ENCODE measurements at places on chromosomes 2 and 18. TPM values are rescaled to one million over a fixed set of nuclear protein-coding genes. Genes with fewer than 3 reads are reported as not detected.

DNA sequence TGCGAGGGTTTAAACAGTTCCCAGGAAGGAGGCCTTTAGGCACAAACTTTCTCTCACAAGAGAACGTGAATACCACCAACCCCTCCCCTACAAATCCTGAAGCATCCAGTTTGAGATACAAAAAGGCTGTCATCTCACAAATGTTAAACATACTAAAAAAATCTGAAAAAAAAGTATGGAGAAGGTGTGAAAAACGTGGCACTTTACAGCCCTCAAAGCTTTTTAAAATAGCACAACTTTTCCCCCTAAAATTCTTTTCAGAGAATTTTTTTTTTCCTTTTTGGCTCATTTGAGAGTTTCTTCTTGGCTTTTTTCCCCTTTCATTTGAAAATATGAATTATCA is 10.1 kb downstream of the ZEB2 start:
- no peaks in the 10 kb centered on the region for H3K4me1 ChIP-seq
- no peak for DNase-seq
- peak overlapping the region; percentile 11 for H3K27ac ChIP-seq
- no peaks in the 10 kb centered on the region for H3K27me3 ChIP-seq
- no peaks in the 10 kb centered on the region for H3K36me3 ChIP-seq

DNA sequence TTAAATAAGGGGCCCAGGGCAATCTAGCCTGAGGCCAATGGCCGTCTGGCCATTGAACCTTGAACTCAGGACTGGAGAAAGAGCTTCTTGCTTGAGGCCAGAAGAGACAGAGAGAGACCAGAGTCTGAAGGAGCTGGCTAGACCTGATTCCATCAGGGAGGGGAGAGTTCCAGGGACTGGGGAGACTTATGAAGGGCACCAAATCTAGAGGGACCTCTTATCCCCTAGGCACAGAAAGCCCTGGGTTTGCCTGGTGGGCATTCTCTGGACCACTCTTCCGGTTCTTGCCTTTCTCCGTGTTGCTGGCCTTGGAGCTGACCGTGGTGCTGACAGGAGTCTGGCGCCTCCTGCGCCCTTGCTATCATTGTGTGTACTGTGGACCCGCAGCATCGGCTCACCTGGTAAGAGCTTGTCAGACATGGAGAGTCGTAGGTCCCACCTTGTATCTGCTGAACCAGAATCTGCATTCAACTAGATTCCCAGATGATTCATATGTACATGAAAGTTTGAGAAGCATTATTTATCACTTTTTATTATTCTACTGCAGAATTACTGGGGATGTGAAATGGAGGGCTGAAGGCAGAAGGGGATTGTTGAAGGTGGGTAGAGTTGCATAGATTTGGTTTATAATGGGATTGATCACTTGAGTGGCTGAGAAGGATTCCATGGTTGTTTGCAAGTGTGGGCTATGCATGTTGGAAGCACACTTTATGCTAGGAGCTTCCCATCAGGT is 4.3 kb upstream of the TRPM8 start:
- no peaks in the 10 kb centered on the region for H3K36me3 ChIP-seq
- no peaks in the 10 kb centered on the region for H3K4me1 ChIP-seq
- H3K27me3 ChIP-seq, result peaks cover 4% of the 10 kb centered on the region
- no peak for DNase-seq

GRCh38 chr18:28372186-28372585 is 195.3 kb upstream of the CDH2 start:
- no peak for DNase-seq
- H3K27ac ChIP-seq, result no peak overlapping the region
- no peaks in the 10 kb centered on the region for H3K27me3 ChIP-seq
- H3K4me3 ChIP-seq, result no peak overlapping the region
- no peaks in the 10 kb centered on the region for H3K36me3 ChIP-seq
- no peaks in the 10 kb centered on the region for H3K4me1 ChIP-seq

DNA sequence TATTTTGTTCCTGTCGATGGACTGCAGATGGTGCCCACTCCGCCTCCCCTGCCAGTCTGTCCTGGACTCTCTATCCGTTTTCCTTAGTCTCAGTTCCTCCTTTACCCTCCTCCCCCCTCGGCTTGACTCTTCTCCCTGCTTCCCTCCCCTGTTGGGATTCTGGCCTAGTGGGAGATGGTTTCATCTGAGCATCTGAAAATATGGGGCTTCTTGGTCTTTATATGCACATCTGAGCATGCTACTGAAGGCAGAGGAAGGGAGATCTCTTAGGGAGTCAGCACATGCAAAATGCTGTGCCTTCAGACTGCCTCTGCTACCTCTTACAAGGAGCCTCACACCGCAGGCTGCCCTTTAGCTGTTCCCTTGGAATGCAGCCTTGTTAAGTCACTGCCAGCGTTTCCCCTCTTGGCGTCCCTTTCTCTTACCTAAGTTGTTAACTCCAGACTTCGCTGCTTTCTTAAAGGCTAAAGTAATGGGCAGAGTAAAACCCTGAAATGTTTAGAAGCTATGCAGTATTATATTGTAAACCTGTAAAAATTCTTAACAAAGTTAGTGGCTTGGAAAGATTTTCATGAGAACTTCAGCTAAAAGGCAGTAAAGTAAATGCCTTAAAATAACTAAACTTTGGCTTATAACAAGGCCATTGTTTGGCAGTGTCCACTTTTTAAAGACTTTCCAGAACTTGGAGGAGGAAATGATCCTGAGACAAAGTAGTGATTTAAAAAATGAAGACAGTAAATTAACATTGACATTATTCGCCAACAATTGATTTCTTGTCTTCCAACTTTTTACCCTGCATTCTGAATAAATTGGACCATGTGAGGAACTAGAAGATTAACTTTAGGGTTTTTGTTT is 49.8 kb downstream of the LDLRAD4 start:
- H3K36me3 ChIP-seq, result no peaks in the 10 kb centered on the region
- peak overlapping the region; percentile 92 for H3K27ac ChIP-seq
- peaks cover 13% of the 10 kb centered on the region for H3K4me1 ChIP-seq
- DNase-seq, result no peak
- H3K4me3 ChIP-seq, result no peak overlapping the region

GRCh38 chr2:71880846-71881610 is 266.6 kb downstream of the CYP26B1 start:
- no peak overlapping the region for H3K4me3 ChIP-seq
- no peak overlapping the region for H3K27ac ChIP-seq
- no peak for DNase-seq
- H3K27me3 ChIP-seq, result no peaks in the 10 kb centered on the region
- no peaks in the 10 kb centered on the region for H3K4me1 ChIP-seq

LYG1 gene
- 4.3 TPM for total RNA-seq

- DNase-seq, result no peak
- H3K4me3 ChIP-seq, result no peak overlapping the region
- no peaks in the 10 kb centered on the region for H3K27me3 ChIP-seq
- no peak overlapping the region for H3K27ac ChIP-seq
These were observed 720.3 kb upstream of the ID2 start for GRCh38 chr2:7961550-7961949.

DNA sequence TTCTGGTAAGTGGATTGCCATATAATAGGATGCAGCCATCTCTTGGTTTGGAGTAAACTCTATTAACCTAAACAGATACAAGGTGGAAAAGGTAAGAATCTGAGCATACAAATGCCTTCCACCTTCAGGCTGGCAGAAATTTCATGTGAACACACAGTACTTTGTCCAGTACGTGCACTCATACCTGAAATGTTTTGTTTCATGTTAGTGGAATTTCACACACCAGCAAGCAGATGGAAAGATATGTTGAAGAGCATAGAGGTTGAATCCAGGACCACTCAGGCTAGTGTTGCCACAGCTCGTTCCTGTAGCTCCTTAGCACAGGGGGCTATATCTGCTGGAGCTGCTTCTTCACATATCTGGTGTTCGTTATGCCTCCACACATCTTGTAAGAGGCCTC is 34.0 kb downstream of the CRIM1 start:
- H3K4me3 ChIP-seq, result no peak overlapping the region
- no peaks in the 10 kb centered on the region for H3K4me1 ChIP-seq
- DNase-seq, result no peak

- H3K4me1 ChIP-seq, result no peaks in the 10 kb centered on the region
- H3K27ac ChIP-seq, result no peak overlapping the region
- no peaks in the 10 kb centered on the region for H3K36me3 ChIP-seq
- H3K4me3 ChIP-seq, result no peak overlapping the region
- DNase-seq, result no peak
- no peaks in the 10 kb centered on the region for H3K27me3 ChIP-seq
These were observed 498.3 kb upstream of the LRRTM4 start for GRCh38 chr2:78020491-78020890.

PPP1R1C gene
- 4.2 TPM for total RNA-seq

- no peaks in the 10 kb centered on the region for H3K4me1 ChIP-seq
- H3K4me3 ChIP-seq, result no peak overlapping the region
- H3K27ac ChIP-seq, result no peak overlapping the region
- no peak for DNase-seq
- no peaks in the 10 kb centered on the region for H3K36me3 ChIP-seq
These were observed 507.6 kb upstream of the SPHKAP start for GRCh38 chr2:228689053-228689452.

ZSWIM2 gene
- total RNA-seq, result not detected

DNA sequence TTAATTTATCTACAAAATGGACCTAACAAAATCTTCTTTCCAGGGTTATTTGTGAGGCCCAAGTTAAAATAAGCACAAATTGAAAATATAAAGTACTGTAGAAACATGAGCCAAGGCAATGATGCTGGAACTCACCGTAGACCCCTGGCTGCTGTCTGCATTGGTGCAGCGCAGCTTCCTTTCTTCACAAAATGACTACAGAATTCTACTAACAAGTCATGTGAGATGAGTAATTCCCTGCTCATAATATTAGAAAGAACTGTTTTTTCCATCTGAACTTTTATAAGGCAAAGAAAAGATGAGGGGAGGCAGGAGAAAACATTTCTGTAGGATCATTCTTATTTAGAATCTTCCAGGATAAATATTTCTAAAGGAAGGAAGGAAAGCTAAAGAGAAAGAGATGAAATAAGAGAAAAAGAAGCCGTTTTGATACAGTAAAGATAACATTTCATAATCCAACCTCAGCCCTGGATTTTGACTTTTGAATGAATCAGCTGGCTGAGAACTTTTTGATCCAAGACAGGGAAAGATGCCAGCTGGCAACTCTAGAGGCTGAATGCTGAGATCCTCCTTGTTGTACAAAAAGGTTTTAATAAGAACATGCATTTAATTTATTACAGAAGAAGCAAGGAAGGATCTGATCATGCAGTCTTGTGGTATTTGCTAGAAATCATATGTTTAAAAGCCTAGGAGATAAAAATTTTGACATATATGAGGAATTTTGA is 183.9 kb upstream of the KLHL14 start:
- no peak overlapping the region for H3K27ac ChIP-seq
- no peaks in the 10 kb centered on the region for H3K36me3 ChIP-seq
- no peaks in the 10 kb centered on the region for H3K27me3 ChIP-seq
- DNase-seq, result no peak

GRCh38 chr2:128275498-128276045 is 43.1 kb downstream of the HS6ST1 start:
- peak; percentile 35 for DNase-seq
- H3K27ac ChIP-seq, result no peak overlapping the region
- no peak overlapping the region for H3K4me3 ChIP-seq
- H3K27me3 ChIP-seq, result no peaks in the 10 kb centered on the region
- H3K4me1 ChIP-seq, result peaks cover 3% of the 10 kb centered on the region

GRCh38 chr18:24296276-24296675 is 101.3 kb downstream of the OSBPL1A start:
- no peaks in the 10 kb centered on the region for H3K27me3 ChIP-seq
- H3K4me3 ChIP-seq, result no peak overlapping the region
- no peak overlapping the region for H3K27ac ChIP-seq
- DNase-seq, result no peak
- H3K4me1 ChIP-seq, result no peaks in the 10 kb centered on the region

DNA sequence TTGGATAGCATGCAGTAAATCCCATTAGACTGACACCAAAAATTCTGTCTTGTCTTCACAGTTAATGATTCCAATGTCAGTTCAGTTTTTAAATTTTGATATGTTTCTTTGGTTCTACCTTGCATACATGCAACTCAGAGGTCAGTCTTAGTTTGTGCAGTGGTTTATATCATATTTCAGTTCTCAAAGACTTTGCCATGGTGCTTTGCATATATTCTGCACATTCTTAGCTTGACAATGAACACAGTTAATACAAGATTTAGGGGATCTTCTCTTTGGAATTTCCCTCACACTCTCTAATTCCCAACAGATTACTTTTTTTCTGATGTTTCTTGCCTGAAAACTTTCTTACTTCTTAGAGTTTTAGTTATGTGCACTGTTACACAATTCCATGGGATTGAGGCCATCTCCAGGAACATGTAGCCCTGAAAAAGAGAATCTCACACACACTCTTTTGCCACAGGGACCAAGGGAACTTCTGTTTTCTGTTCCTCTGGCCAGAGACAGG is 17.3 kb downstream of the NOL4 start:
- H3K4me1 ChIP-seq, result no peaks in the 10 kb centered on the region
- H3K27me3 ChIP-seq, result no peaks in the 10 kb centered on the region
- no peaks in the 10 kb centered on the region for H3K36me3 ChIP-seq
- H3K27ac ChIP-seq, result no peak overlapping the region

DNA sequence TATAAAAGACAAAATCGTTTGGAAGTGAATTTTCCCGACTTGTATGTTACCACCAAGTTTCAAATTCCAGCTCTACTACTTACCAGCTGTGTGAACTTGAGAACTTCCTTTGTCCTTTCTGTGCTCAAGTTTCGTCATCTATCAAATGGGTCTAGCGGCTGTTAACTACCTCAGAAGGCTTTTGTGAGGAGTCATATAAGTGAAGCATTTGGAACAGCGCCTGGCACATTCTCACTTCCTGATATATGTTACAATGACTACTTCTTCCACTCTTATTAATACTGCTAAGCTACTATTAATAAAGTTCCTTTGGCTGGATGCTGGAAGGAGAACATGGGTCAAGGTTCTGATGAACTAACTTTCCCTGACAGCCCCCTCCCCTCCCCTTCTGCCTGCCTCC is 104.5 kb downstream of the MEIS1 start:
- DNase-seq, result no peak
- H3K36me3 ChIP-seq, result no peaks in the 10 kb centered on the region
- H3K4me1 ChIP-seq, result no peaks in the 10 kb centered on the region
- no peak overlapping the region for H3K4me3 ChIP-seq

ERMN gene
- total RNA-seq, result 1.4 TPM

DNA sequence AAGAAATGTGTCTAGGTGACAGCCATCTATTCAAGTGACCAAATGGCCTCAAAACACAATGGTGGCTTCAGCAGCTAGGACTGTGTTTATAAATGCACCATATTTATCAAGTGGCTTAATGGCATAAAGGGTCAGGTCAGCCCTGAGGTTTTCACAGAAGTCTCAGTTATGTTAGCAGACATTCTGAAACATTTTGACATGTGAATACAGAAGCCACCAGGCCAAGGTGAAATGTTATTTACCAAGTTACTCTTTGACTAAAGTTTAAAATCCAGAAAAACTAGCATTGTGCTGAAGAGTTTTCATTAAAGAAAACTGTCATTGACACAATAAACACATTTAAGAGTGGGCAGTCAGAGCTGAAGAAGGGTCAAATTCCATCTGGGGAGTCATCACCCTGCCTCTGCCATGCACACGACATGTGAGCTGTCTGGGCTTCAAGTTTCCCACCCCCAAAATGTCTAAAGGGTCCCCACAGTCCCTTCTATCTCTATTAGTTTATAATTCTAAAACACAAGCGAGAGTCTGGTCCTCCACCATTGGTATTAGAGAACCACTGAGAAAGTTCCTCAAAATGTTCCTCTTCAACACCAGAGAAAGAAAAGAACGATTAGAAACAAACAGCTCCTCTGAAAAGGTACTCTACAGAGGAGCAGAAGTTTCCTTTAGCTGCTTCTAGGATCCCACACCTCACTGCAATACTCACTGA is 77.5 kb upstream of the FZD5 start:
- no peak for DNase-seq
- no peaks in the 10 kb centered on the region for H3K27me3 ChIP-seq
- H3K27ac ChIP-seq, result peak overlapping the region; percentile 46
- H3K36me3 ChIP-seq, result no peaks in the 10 kb centered on the region
- H3K4me1 ChIP-seq, result no peaks in the 10 kb centered on the region

DSG4 gene
- not detected for total RNA-seq

All from breast epithelium (tissue), 4 donors.